PC-9 (cell line): ENCODE measurements at places on chromosomes 7 and 10.
A peak's percentile ranks its signal among the peaks of the same experiment; 100 is the strongest.

GRCh38 chr10:12597788-12598765 lies 248.7 kb downstream of the CAMK1D start:
- DNase-seq: no peak

DNA sequence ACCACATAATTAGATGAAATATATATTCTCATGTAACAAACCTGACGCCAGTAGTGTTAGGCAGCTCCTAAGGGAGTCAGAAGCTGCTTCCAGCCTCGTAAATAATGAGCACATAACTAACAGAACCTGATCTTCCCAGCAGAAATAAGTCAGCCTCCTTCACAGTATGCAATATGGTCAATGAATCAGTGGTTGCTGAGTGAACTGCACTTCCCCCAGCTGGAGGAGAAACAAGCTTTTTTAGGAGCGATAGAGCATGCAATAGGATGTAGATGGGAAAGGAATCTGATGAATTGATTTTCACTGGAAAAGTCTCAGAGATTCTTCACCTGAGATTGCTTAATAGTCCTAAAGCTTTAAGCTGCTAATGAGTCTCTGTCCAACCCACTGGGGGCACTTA lies 337.2 kb upstream of the LRGUK start:
- no peak for DNase-seq

GRCh38 chr10:128144547-128144946 lies 18.3 kb upstream of the MKI67 start:
- no peak for DNase-seq

GRCh38 chr10:58511765-58512490 lies 744 bp upstream of the BICC1 start:
- DNase-seq: no peak

GRCh38 chr7:105764506-105764905 lies 111.9 kb downstream of the ATXN7L1 start:
- DNase-seq: no peak

DNA sequence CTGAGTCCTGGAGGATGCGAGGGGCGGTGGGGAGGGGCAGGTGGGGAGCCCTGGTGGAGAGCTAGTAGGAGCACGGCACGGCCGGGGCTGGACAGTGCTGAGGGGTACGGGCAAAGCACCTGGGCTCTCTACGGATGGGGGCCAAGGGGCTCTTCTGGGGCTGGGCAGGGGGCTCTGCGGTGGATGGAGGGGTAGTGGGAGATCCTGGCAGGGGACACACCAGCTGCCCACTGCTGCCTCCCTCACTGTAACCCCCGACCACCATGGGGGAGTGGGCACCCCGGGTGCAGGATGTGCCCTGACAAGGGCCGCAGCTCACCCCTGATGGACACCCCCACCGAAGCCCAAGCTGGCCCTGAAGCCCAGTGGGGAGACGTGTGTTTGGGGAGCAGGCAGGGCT lies 203.3 kb downstream of the ELFN1 start:
- no peak for DNase-seq

DNA sequence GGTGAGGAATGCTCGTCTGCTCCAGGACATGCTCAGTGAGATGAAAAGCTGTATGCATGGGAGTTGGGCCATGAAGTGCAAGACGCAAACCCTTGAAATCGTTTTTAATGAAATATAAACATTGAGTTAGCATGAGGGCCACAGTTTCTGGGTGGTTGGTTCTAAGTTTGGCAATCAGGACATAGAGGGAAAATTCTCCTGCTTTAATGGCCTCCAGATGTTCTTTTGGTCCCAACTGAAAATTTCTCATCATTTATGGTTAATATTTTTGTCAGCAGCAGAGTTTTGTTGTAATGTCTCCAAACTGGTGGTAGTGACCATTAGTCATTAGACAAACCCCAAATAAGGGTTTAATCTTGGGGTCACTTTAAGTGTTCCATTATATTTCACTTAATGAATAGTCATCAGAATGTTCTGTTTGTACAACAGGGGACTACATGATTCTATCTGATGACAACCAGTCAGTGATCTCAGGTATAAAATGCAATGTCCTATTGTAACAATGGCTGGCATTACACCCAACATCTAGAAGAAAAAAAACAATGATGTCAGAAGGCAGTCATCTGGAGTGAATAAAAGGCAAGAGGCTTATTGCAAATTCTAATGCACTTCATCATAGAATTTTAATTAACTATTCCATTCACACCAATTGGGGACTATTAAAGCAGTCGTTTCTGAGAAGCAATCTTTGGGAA lies 197.4 kb downstream of the JCAD start:
- DNase-seq: peak; percentile 38

DNA sequence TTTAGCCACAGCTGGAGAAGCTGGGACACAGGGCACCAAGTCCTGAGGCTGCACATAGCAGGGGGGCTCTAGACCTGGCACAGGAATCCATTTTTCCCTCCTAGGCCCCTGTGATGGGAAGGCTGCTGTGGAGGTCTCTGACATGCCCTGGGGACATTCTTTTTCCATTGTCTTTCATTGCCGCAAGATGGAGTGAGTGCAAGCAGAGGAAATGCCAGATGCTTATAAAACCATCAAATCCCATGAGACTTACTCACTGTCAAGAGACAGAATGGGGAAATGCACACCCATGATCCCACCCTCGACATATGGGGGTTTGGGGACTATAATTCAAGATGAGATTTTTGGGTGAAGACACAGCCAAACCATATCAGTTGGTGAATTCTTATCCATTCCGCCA lies 94.7 kb upstream of the FERD3L start:
- no peak for DNase-seq

DNA sequence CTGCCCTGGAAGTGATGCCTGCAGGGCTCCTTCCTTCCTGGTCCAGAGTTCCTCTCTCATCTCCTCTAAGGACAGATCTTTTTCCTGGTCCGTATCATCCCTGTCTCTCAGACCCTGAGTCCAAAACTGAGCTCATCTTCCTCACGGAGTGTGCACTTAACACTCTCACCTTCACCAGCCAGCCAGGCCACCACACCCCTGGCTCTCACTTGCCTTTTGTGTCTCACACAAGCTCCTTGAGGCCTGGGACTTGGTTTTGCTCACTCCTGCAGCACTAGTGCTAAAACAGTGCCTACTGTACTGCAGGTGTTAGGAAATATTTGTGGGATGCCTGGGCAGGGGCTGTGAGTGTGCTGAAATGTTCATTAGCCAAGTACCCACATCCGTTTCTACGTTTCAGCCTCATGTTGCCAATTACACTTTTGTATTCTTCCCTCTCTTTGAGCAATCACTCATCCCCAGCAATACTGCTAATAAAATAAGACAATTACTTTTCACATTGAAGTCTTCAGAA lies 21.4 kb upstream of the PARP12 start:
- no peak for DNase-seq

GRCh38 chr10:110671788-110672579 lies 27.8 kb downstream of the RBM20 start:
- peak; percentile 55 for DNase-seq

GRCh38 chr7:147013825-147014224 lies 897.2 kb downstream of the CNTNAP2 start:
- no peak for DNase-seq

GRCh38 chr10:93054486-93054885 lies 6.1 kb upstream of the CYP26C1 start:
- DNase-seq: no peak

- peak; percentile 37 for DNase-seq
Observed at GRCh38 chr10:87761892-87762291, 56.1 kb downstream of the ATAD1 start.

- no peak for DNase-seq
Observed at GRCh38 chr10:50540069-50540825, 83.5 kb downstream of the SGMS1 start.

GRCh38 chr7:38383281-38383680 lies 109.8 kb upstream of the TARP start:
- no peak for DNase-seq

DNA sequence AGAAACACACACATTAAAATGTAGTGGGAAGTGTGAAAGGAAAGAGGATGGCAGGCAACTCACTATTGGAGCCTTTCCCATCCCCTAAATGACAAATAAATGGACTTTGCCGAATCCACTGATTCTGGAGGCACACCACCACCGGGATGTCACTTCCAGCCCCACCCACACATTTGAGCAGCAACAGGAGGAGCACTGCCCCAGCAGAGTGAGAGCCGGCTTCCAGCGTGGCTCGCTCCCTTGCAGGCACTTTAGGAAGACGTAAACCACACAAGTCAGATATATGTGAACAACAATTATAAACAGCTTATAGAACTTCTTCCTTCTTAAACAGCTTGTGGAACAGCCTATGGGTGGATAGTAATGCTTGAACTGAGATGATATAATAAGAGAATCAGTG lies 191.0 kb downstream of the DGKI start:
- DNase-seq: no peak

DNA sequence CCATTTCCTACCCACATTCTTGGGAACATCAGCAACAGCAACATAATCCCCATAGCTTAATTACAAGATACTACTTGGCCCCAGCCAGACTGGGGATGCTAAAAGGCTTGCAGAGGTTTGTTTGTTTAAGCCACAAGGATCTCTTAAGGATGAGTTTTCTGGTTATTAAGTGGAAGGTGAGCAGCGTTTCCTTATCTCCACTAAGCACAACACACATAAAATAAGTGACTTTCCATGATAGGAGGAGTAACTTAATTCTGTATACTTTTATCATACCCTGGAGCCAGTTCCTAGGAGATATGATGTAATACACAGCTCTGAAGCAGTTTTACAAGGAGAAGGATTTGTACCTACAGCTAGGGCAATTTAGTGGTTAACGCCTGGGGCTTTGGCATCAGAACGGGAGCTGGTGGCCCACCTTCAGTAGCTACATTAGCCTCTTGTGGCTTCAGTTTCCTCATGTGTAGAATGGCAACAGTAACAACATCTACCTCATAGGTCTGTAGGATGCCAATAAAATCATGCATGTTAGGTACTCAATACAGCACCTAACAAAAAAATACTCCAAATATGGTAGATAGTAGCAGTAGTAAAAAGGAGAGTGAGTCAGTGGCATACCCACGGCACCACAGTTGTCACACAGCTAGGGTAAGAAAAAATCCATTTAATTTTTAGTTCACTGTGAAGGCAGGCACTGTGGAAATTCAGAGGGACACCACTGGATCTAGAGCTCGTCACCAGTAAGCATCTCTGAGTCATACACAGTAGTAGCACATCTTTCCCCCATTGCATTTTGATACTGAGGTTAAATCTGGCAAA lies 55.2 kb downstream of the DOCK4 start:
- DNase-seq: no peak

GRCh38 chr7:121138262-121138933 lies 149.9 kb downstream of the CPED1 start:
- no peak for DNase-seq

DNA sequence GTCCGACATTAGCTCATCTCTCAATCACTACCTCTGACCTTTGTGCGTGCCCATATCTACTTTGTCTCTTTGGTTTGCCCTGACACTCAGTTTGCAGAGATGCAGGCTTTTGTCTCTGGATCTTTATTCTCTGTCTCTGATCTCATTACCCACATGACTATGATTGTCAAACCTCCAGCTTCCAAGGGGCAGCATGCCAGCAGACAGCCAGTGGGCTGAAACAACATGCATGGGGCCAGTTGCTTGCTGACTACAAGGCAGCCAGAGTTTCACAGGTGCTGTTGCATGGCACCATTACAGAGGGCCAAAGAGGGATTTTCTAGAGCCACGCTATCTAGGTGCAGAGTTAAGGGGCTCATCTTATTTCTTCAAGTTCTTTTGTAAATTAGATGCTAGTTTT lies 146.2 kb downstream of the SPAG6 start:
- DNase-seq: no peak

DNA sequence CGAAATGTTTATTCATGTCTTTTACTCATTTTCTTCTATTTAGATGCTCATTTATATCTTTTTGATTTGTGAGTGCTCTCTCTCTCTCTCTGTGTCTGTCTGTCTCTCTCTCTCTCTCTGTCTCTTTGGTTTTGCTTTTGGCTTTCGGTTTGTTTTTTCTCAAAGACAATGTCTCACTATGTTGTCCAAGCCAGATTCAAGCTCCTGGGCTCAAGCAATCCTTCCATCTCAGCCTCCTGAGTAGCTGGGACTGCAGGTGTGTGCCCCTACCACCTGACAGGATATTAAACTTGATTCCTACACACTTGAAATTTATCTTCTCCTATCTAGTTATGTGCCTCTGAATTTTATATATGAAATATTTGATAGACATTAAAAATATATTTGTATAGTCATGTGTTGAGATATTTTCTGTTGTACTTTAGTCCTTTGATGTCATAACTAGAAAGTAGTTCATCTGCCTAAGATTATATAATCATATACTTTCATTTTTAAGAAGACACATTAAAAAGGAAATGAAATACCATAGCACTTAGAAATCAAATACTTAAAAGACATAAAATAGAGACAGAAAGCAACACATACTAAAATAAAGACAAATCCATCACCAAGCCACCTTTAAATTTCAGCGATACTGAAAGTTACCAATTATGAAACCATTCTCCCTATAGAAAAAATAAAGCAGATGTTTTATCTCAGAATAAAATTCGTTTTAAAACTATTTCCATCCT lies 68.1 kb upstream of the SFMBT2 start:
- no peak for DNase-seq
